ENCODE measurements at places on chromosomes 5 and 9.

DNA sequence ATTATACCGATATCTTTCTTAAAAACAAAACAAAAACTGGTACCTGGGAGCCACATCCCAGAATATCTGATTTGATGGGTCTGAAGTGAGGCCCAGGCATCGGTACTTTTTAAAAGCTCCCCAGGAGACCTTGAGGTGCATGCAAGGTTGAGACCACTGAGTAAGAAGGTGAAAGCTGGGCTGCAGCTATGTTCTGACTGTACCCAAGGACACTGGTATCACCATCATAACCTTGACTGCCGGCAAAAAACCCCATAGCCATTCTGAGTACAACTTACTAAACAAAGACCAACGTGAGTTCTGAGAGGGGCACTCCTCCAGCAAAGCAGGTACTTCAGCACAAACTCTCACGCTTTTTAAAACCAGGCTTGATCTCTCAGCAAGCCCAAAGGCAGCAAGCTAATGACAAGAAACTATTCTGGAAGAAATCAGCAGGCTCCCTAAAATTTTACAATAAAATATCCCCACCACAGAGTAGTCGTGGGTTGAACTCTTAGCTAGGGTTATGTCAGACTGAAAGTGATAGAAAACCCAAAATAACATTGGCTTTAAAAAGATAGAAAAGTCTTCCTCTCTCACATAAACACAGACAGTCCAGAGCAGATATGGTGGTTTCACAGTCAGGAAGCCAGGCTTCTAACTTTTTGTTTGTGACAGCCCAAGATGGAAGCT lies 263.9 kb downstream of the SAXO1 start:
- DNase-seq: no peak

- no peak for DNase-seq
These were observed 20.0 kb upstream of the FAM120AOS start for GRCh38 chr9:93473411-93473810.

- DNase-seq: no peak
These were observed 55.1 kb downstream of the ABCA1 start for GRCh38 chr9:104872656-104873488.

DNA sequence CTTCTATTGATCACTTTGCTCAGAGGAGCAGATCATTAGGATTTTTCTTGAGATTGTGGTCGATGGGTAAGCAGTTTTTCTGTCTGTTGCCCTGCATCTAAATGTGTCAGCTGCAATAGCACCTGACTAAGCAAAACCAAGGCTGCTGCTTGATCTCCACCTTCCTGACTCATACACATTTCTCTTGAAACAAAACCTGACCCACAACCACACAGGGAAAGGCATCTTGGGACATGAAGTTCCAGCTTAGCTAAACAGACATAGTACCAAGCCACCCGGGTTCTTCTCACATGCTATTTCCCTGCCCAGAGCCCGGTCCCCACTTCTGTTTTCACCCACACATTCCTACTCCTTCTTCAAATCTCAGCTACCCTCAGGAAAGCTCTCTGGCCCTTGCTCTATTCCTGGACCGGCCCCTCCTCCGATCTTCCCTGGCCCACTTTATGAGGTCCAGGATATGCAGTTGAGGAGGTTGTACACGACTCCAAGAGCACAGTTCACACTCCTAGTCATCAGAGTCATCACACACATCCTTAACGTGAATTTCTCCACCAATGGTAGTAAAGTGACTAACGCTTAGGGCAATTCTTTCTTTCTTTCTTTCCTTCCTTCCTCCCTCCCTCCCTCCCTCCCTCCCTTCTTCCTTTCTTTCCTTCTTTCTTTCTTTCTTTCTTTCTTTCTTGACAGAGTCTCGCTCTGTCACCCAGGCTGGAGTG lies 16.0 kb upstream of the ZBTB43 start:
- DNase-seq: no peak

- no peak for DNase-seq
These were observed 29.1 kb downstream of the GPR21 start for GRCh38 chr9:123062351-123063176.
